ENCODE measurements at places on chromosomes 3 and 15.

DNA sequence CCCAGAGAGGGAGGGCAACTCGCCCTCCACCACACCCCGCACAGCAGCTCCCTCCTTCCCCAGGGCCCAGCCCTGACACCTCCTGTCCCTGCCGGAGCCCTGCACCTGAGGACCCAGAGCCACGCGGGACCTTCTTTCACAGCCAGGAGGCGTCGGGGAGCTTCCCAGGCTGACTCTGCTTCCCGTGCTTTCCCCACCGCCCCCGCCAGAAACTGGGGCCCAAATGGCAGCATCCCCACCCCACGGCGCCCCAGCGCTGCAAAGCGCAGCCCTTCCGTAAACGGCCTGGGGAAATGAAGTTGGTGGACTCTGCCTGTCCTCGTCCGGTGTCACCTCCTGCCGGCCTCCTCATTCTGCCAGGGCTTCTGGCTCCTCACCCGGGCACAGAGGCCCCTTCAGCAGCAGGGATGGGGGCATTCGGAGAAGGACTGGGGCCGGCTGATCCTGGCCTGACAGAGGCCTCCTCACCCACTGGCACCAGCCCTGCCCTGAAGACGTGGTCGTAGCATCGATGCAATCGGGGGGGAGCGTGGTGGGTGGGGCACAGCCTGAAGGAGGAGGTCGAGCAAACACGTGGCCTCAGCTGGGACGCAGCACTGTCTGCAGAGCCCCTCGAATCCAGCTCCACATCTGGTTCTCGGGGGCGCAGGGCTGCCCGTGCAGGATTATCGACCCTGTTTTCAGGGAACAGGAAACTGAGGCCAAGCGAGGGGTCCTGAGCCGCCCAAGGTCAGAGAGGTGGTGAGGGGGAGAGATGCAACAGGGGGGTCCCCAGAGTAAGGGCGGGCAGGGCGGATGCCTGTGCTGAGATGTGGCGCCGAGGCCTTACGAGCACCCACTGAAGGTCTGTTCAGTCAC, 235.4 kb downstream of the XXYLT1 start:
- no peak for DNase-seq

DNA sequence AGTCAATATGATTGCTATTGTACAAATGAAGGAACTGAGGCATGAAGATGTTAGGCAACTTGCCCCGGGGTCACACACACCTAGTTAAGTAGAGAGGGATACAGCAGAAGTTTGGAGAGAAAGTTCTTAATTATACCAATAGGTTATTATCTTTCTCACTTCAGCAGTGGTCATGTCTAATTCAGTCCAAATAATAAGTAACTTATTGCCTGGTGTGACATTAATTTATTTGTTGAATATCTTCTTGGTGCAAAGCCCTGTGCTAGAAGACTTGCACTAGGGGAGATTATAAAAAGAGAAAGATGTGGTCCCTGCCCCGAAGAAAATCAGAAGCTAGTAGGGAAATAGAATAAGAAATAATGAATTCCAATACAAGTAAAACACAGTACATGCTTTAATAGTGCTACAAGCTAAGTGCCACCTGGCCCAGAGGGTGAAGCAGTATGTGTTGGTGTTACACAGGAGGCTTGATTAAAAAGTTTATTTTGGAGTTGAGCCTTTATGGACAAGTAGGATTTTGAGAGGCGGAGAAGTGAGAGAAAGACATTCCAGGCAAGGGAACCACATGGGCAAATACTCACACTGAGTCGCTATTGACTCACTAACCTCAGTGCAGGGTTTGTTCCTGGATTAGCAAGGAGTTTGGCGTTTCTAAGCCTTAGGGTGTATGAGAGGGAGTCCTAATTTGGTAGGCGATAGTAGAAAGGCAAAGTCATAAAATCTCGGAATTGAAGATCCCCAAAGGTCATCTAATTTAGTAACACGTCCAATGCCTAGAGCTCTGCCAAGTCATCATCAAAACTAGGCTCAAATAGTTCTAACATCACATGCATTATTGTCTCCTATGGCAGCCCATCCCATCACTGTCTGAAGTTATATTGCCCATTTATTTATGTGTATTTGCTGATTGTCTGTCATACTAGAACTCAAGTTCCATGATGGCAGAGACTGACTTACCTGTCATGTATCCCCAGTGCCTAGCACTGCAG, 19.2 kb upstream of the GSK3B start:
- DNase-seq, result no peak

- DNase-seq, result no peak
Measured at GRCh38 chr3:105746231-105746996, 122.4 kb downstream of the CBLB start.

DNA sequence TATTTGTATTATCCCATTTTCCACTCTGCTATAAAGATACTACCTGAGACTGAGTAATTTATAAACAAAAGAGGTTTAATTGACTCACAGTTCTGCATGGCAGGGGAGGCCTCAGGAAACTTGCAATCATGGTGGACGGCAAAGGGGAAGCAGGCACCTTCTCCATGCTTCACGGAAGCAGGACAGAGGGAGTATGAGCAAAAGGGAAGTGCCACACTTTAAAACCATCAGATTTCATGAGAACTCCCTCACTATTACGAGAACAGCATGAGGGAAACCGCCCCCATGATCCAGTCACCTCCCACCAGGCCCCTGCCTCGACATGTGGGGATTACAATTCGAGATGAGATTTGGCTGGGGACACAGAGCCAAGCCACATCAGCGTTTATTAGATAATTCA, 172.8 kb downstream of the NR2F2 start:
- DNase-seq, result no peak

DNA sequence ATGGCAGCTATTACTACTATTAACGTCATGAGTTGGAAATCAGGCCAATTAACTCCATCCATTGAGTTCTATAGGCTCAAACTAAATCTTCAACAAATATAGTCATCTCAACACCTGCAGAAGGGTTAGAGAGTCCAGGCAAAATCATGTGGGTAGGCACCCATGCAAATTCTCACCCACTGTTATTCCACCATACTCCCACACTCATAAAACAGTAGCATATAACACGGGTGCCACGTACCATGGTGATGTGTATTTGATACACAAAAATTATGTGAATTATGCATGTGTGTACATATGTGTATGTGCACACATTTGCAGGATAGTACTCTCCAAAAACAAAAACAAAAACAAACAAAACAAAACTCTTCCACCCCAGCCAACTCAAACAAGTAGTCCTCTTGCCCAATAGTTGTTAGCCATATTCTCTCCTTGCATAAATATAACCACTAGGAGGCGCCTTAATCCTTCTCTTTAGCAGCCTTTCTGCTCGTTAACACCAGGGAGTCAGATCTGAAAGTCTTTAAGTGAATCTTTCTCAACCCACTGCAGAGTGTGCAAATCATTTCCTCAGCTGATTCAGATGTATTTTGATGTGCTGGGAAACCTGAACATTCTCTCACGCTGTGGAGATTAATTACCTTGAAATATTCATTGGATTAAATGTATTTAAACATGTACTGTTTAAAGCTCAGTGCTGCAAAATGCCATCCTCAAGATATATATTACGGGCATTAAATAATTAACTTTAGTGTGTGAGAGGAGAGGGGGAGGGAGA, 38.0 kb upstream of the COPB2 start:
- no peak for DNase-seq

DNA sequence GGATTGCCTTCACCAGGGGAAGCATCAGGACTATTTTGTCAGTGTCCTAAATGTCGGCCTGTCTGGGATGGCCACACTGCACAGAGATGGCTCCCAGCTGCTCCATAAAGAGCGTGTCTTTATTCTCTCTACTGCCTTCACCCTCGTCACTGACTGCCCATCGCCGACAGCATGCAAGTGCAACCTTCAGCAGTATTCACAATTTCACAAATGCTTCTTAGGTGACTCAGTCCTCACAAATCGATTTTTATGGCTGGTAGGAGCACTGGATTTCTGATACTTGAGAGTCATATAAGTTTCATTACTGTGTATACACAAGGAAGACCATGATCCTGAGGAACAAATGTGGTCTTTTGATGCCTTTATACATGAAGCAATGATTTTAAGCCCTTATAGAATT, 1.1 kb upstream of the SSUH2 start:
- DNase-seq, result no peak

Measured in cortex of kidney (tissue), 1 donor.